ENCODE measurements at places on chromosomes 1 and 21. TPM values are rescaled to one million over a fixed set of nuclear protein-coding genes. Genes with fewer than 3 reads are reported as not detected.

GRCh38 chr1:206721454-206721853, 36.7 kb downstream of the MAPKAPK2 start:
- no peak overlapping the region for H3K4me3 ChIP-seq
- H3K4me1 ChIP-seq = peaks cover 59% of the 10 kb centered on the region
- no peaks in the 10 kb centered on the region for H3K27me3 ChIP-seq
- no peaks in the 10 kb centered on the region for H3K36me3 ChIP-seq
- DNase-seq = no peak
- peak overlapping the region; percentile 7 for H3K27ac ChIP-seq

GRCh38 chr1:182389619-182390047, 2.0 kb downstream of the GLUL start:
- no peak for DNase-seq
- peak overlapping the region; percentile 99 for H3K4me3 ChIP-seq
- H3K4me1 ChIP-seq = peaks cover 27% of the 10 kb centered on the region
- H3K36me3 ChIP-seq = peaks cover 26% of the 10 kb centered on the region
- H3K27ac ChIP-seq = peak overlapping the region; percentile 94
- H3K27me3 ChIP-seq = no peaks in the 10 kb centered on the region

ZC3H12A gene
- 198 TPM for total RNA-seq

- DNase-seq = no peak
- no peak overlapping the region for H3K4me3 ChIP-seq
- H3K36me3 ChIP-seq = no peaks in the 10 kb centered on the region
- H3K4me1 ChIP-seq = no peaks in the 10 kb centered on the region
- H3K27me3 ChIP-seq = no peaks in the 10 kb centered on the region
Measured at GRCh38 chr1:52877554-52877953, 35.0 kb downstream of the ZYG11A start.

DNA sequence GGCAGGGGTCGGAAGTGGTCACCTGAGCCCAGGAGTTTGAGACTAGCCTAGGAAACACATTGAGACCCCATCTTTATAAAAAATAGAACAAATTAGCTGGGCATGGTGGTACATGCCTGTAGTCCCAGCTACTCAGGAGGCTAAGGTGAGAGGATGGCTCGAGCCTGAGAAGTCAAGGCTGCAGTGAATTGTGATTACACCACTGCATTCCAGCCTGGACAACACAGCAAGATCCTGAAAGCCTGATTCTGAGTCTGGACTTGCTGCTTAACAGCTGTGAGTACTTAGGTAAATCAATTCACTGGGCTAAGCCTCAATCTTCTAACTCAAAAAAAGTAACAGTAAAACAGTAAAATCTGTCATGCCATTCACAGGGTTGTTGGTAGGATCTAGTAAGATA, 4.9 kb downstream of the TRAPPC3 start:
- H3K4me1 ChIP-seq = peaks cover 30% of the 10 kb centered on the region
- no peak overlapping the region for H3K27ac ChIP-seq
- no peaks in the 10 kb centered on the region for H3K27me3 ChIP-seq
- H3K4me3 ChIP-seq = no peak overlapping the region

DMRTA2 gene
- 3.6 TPM for total RNA-seq

DNA sequence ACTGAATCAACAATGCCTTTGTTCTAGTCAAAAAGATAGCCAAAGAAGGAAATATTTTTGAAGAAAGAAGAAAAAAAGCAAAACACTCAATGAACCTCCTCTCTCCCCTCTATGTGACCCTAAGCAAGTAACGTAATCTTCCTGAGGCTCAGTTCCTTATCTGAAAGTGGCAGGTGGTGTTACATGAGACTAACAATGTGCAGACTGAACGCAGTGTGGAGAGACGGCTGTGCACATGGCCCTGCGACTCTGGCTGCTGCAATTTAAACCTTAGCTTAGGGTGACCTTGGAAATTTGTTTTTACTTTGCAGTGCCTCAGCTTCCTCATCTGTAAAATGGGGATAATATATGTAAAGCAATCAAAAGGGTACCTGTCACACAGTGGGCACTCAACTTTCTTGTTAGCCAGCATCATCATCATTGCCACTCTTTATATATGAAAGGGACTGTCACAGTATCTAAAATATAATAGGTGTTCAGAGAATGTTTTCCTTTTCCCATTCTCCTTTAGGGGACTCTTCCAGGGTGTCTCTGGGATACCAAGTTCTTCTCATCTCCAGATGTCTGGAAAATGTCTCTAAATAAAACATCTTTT, 100.1 kb upstream of the JUN start:
- DNase-seq = no peak
- H3K36me3 ChIP-seq = peaks cover 7% of the 10 kb centered on the region
- peak overlapping the region; percentile 74 for H3K4me3 ChIP-seq
- H3K27ac ChIP-seq = peak overlapping the region; percentile 86
- H3K4me1 ChIP-seq = peaks cover 74% of the 10 kb centered on the region

CLDN8 gene
- not detected for total RNA-seq

- H3K4me3 ChIP-seq = no peak overlapping the region
- no peaks in the 10 kb centered on the region for H3K27me3 ChIP-seq
- H3K4me1 ChIP-seq = peaks cover 23% of the 10 kb centered on the region
- no peak for DNase-seq
- peaks cover 4% of the 10 kb centered on the region for H3K36me3 ChIP-seq
Measured at GRCh38 chr1:36352910-36353878, 29.7 kb upstream of the EVA1B start.

Measured in natural killer cell treated with Interleukin-12 subunit alpha and Interleukin-12 subunit beta and Interleukin-15 and Interleukin-18, amount 100 ng/mL, for 72 hours (primary cell).